Colonic mucosa (tissue), 4 donors: ENCODE measurements at places on chromosomes 7 and 10.

- no peak for DNase-seq
These were observed 37.6 kb downstream of the PITRM1 start for GRCh38 chr10:3135006-3135405.

- no peak for DNase-seq
These were observed 84.3 kb downstream of the CCDC7 start for GRCh38 chr10:32530231-32530630.

DNA sequence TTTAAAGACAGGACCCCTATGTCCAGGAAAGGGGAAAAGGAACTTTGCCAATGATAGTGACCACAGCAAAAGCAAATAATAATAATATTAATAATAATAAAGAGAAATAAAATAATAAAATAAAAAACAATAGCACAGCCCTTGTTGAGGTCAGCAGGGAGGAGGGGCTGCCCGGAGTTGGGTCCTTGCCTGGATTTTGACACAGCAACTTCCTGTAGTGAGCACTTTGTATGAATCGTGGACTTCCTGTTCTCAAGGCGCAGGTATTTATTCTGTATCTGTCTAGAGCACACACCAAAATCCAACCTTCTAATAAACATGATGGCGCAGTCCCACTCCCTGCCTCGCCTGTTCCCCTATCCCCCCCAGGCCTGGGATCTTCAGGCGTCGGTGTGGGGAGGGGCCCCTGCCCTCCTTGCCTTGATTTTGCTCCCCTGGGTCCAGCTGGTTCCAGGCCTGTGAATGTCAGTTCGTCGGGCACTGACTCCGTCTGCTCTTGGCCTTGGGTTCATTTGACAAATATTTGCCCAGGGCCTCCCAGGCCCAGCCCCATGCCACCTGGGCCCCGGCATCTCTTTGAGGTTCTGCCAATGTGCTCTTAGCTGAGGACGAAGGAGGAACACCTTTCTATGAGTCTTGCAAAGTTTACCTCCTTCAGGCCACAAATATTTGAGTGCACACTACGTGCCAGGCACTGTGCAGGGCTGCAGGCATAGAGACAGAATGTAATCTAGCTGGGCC lies 13.9 kb downstream of the TRIM8 start:
- peak; percentile 85 for DNase-seq

GRCh38 chr7:22718911-22719420 lies 8.0 kb upstream of the IL6 start:
- no peak for DNase-seq

- no peak for DNase-seq
These were observed 217.3 kb upstream of the CCDC6 start for GRCh38 chr10:60123668-60124067.

DNA sequence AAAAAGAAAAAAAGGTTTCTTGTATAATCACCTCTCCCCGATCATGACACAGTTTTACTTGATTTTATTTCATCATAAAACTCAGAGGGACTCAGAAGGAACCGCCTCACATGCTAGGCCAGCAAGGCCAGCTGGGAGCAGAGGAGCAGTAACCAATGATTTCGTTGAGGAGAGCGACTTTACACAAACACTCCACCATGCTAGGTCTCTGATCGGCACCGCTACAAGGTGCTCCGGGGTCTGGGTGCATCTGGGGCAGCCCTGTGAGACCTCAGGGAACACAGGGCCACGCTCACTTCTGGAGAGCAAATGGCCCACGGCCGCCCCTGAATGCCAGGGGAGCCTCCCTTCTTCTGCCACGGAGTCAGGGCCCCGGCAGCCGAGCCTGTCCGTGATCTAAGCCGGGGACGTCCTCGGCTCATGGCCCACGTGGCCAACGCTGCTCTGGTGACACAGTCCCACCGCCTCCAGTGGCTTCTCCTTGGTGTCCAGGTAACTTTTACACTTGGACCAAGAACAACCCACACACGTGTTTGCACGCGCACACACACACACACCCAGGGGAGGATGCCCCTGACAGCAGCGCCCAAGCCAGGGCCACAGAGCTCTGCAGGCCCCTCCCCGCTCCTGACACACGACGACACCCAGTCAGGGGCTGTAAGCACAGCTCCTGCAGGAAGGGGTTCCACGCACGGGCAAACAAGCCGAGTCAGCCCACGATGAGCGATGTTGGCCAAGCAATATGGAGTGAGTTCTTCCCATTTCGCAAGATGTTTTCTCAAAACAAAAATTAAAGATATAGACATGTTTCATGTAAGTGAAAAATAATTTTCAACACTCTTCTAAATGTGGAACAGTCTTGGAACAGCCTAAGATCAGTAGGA lies 332.3 kb downstream of the DNAJB6 start:
- no peak for DNase-seq

- DNase-seq: no peak
These were observed 55.3 kb downstream of the NCAPG2 start for GRCh38 chr7:158649279-158649678.

GRCh38 chr7:17806631-17807030 lies 133.7 kb downstream of the SNX13 start:
- DNase-seq: no peak

GRCh38 chr10:58217612-58218011 lies 50.1 kb downstream of the IPMK start:
- DNase-seq: no peak

GRCh38 chr10:21681156-21681555 lies 147.1 kb downstream of the MLLT10 start:
- no peak for DNase-seq

DNA sequence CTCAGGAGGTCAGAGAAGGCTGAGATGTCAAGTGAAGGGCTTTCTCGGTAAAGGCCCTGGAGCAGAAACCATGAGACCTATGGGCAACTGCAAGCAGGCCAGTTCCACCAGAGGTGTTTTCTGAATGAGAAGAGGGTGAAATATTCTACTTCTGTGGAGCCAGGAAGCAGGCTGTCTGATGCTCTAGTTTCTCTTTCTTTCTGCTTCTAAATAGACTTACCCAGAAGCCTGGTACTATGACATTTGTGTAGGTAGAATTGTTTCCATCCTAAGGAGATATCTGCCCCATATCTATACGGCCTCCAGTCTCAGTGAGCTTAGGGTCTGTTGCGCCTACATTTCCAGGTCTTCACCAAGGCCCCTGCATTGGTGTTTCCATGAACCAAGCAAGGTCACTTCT lies 73.4 kb upstream of the CC2D2B start:
- DNase-seq: no peak

DNA sequence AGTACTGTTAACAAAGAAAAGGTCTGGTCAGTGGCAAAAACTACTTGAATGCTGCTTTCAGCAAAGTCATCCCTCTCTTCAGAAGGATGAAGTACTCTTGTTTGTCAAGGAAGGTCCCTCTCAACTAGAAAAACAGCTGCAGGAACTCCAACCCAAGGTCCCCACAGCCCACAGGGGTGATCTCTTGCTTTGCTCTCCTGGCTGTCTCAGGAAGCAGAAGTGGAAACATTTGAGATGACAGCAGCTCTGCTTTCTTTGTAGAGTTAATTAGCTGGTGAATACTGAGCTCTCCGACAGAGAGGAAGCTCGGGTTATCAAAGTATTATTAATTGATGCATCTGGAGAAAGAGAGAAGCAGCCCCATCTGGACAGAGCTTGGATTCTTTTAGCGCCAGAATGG lies 25.4 kb upstream of the LRGUK start:
- no peak for DNase-seq

GRCh38 chr7:21945454-21946221 lies at the start of gene CDCA7L:
TSS of gene CDCA7L (minus strand) at chr7:21945899. CDS start at chr7:21945804, 95 bp downstream.
- peak; percentile 86 for DNase-seq

GRCh38 chr10:106111246-106111645 lies 1053.3 kb downstream of the SORCS1 start:
- DNase-seq: no peak

- DNase-seq: no peak
These were observed 35.7 kb downstream of the GFRA1 start for GRCh38 chr10:116237260-116237659.

- DNase-seq: peak; percentile 55
These were observed 111.7 kb upstream of the GJD4 start for GRCh38 chr10:35493196-35494118.

GRCh38 chr10:6542999-6543430 lies 37.1 kb downstream of the PRKCQ start:
- no peak for DNase-seq

DNA sequence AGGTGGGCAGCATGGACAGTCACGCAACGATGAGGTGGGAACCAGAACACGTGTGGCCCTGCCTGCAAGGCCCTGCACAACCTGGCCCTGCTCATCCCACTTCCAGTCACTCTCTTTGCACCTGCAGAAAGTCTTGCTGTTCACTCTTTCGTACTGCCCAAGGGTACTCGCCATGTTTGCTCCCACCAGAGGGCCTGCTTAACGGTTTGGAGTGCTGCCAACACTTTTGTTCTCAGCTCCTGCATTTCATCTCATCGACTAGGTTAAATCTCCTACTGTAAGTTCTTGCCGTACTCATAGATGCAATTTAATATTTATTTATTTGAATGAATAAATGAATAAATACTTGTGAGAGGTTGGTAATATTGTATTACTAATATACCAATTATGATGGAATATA lies 315.3 kb downstream of the SDK1 start:
- DNase-seq: no peak

DNA sequence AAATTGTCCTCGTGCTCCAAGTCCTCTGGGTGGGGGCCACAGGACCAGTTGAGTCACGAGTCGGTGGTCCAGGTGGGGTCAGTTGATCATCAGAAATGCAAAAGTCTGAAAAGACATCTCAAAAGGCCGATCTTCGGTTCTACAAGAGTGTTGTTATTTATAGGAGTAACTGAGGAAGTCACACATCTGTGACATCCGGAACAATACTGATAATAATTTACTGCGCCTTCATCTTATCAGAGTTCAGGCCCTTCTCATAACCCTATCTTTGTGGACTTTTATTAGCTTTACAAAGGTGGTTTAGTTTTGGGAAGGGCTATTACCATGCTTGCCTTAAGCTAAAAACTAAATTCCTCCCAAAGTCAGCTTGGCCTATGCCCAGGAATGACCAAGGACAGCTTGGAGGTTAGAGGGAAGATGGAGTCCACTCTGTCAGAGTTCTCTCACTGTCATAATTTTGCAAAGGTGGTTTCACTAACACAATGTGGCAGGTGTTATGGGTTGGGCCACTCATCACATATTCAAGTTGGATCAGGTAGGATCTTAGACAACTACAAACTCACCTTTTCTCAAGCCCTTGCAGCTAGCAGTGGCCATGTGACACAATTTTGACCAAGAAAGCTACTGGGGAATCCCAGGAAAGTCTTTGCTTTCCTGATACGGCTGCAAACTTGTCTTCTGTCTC lies 54.7 kb upstream of the CHST3 start:
- DNase-seq: no peak

GRCh38 chr7:139953229-139953628 lies 109.5 kb downstream of the PARP12 start:
- no peak for DNase-seq

DNA sequence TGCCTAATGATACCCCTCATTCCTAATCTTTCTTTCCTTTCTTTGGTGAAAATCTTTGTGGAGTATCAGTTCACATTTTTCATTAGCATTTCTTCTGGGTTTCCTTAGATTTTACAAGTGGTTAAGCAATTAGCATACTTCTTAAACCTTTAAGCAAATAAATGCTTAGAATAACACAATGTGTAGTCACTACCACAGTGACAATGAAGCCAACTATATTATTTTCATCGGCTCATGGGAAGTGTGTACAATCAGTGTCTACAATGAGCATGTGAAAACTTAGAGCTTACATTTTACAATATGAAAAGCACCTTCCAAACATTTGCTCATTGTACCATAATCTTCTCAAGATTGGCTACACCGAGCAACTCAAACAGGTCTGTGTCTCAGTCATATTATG lies 176.2 kb upstream of the PLXNA4 start:
- DNase-seq: no peak
